H54 (cell line): ENCODE measurements at places on chromosomes 2 and 18.

GRCh38 chr2:132671151-132671835, 1.3 kb upstream of the LYPD1 start:
- DNase-seq = peak; percentile 45

DNA sequence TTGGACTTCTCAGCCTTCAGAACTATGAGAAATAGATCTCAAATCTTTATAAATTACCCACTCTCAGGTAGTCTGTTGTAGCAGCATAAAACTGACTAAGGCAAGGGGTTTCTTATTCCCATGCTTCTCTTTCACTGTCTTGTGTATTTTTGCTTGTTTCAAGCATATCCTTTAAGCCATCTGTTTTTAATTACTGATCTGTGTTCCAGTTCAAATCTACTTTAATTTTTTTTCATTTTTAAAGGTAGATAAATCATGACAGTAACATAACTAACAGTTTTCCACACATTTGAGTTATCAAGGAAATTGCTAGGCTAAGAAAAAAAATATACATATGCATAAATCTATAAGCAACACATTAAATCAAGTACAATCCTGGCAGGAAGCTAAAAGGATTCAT, 317.9 kb upstream of the TNP1 start:
- DNase-seq = no peak

GRCh38 chr2:84694088-84694622, 177.9 kb downstream of the DNAH6 start:
- no peak for DNase-seq

- no peak for DNase-seq
These were observed 41.8 kb downstream of the CCDC102B start for GRCh38 chr18:68839701-68840100.

DNA sequence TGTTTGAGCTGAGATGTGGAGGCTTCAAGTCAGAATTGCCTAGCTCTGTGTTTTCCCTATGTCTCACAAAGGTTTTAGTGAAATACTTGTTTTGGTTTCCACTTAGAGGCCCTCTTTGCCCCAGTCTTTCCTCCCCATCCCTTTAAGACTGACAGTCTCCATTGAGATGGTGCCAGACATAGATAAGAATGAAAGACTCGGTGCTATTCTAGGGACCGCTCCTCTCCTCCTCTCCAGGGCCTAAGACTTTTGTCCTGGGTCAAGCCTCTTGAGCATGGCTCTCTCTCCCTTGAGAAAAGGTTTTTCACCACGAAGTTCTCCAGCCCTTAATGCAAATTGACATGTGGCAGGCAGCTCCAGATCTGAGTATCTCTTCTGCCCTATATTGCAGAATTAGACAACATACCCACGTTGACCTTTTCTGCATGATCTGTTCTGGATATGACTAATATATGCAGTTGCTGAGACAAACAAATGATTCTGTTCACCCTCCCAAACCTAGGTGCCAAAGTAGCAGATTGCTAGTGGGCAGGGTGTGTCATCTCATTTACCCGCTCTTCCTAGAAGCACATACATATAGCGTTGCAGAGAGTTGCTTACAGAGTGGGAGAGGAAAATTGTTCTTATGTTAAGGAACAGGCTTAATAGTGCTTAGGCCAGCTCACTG, 47.5 kb upstream of the ACSL3 start:
- peak; percentile 32 for DNase-seq

- no peak for DNase-seq
These were observed 3.4 kb downstream of the SRBD1 start for GRCh38 chr2:45607701-45608100.

GRCh38 chr2:231549446-231550239, 19.4 kb upstream of the NMUR1 start:
- DNase-seq = no peak
